Liver (tissue), 10 donors: ENCODE measurements at places on chromosomes 2 and 18.

DNA sequence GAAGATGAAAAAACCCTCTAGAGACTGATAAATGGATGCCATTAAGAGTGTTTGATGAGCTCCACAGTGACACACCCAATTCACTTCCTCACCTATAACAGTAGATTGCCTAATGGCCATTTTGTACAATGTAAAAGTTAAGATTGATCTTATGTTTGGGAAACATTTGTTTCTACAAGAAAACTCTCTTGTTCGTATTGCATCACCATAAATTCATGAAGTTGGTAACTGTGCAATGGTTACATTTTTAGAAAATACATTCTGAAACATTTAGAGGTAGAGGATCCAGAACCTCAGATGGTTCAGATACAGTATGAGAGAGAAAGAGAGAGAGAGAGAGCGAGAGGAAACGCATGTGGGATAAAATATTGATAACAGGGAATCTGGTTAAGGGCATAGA is 31.8 kb downstream of the DAPL1 start:
- no peaks in the 10 kb centered on the region for H3K27me3 ChIP-seq
- no peaks in the 10 kb centered on the region for H3K4me1 ChIP-seq
- H3K36me3 ChIP-seq, result no peaks in the 10 kb centered on the region
- H3K27ac ChIP-seq, result no peak overlapping the region
- no peak overlapping the region for H3K4me3 ChIP-seq
- no peak for DNase-seq

- no peak overlapping the region for H3K27ac ChIP-seq
- peaks cover 16% of the 10 kb centered on the region for H3K4me1 ChIP-seq
- no peak overlapping the region for H3K4me3 ChIP-seq
- DNase-seq, result no peak
- H3K36me3 ChIP-seq, result no peaks in the 10 kb centered on the region
- H3K27me3 ChIP-seq, result peaks cover 10% of the 10 kb centered on the region
These were observed 65.9 kb downstream of the GNAL start for GRCh38 chr18:11754979-11755378.

- H3K4me1 ChIP-seq, result peaks cover 28% of the 10 kb centered on the region
- no peak overlapping the region for H3K4me3 ChIP-seq
- H3K36me3 ChIP-seq, result no peaks in the 10 kb centered on the region
These were observed 23.9 kb downstream of the MAP4K3 start for GRCh38 chr2:39413063-39413737.

DNA sequence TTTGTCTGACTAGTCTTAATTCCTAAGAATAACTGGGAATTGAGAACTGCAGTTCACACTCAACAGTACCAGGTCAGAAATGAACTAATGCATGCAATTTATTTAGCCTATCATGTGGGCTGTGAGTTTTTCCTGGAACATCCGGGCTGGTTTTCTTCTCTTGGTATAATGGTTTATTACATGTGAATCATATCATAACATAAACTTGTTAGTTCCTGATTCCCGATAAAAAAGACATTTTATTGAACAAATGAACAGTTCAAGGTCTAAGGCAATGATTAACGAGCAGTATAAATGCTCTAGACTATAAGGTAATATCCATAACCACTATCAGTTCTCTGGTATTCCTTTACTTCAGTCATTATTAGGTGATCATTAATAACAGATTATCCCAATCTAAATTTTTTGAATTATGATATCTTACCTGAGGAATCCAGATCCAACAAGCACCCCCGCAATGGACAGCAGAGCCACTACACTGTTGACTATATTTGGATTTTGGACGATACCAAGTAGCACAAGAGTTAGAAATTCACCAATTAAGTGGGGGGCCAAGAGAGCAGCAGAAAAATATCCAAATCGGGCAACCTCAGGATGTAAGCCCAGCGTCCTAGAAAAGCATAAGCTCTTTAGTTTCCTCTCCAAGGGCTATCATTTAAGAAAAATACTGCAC is 19.0 kb downstream of the ABCG5 start:
- no peak overlapping the region for H3K27ac ChIP-seq
- H3K36me3 ChIP-seq, result no peaks in the 10 kb centered on the region
- H3K27me3 ChIP-seq, result no peaks in the 10 kb centered on the region
- H3K4me1 ChIP-seq, result peaks cover 7% of the 10 kb centered on the region
- no peak overlapping the region for H3K4me3 ChIP-seq

DNA sequence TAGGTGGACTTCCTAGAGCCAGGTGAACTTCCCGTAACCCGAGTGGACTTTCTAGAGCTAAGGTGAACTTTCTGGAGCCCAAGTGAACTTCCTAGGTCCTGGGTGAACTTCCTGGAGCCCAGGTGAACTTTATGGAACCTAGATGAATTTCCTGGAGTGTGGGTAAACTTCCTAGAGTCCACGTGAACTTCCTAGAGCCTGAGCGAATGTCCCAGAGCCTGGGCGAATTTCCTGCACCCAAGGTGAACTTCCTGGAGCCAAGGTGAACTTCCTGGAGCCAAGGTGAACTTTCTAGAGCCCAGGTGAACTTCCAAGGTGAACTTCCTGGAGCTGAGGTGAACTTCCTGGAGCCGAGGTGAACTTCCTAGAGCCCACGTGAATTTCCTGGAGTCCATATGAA is 70.0 kb downstream of the RTP5 start:
- H3K27me3 ChIP-seq, result no peaks in the 10 kb centered on the region
- peaks cover 14% of the 10 kb centered on the region for H3K4me1 ChIP-seq
- H3K4me3 ChIP-seq, result no peak overlapping the region
- H3K27ac ChIP-seq, result no peak overlapping the region
- no peaks in the 10 kb centered on the region for H3K36me3 ChIP-seq
- no peak for DNase-seq
